ENCODE measurements at places on chromosomes 3 and 15.

DNA sequence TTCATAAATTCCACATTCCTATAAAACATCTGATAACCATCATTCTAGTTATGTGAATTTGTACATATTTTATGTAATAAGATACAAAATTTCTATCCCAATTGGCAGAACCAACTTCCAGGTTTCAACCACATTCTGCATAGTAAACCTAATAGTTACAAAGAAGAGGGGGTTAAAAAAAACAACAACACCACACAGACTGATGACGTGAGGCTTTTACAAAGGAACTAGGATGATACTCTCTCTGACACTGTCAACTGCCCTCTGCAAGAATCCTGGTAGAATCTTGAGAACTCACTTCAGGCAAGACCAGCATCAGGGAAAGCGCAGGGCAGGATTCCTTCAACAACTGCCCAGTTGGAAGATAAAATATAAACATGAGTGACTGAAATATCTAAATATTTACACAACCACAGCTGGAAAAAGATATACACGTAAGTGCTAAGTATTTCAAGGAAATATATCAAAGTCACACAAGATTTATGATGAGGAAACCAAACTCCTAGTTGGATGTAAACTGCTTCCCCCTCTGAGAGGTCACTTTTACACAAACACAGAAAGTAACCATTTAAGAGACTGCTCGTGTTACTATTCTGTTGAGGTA lies 816.4 kb downstream of the ROBO1 start:
- no peak for DNase-seq

GRCh38 chr15:77418966-77419835 lies 703 bp downstream of the PEAK1 start:
- DNase-seq: peak; percentile 34

GRCh38 chr15:71743861-71744382 lies 66.4 kb upstream of the NR2E3 start:
- DNase-seq: peak; percentile 18

GRCh38 chr3:155332716-155333115 lies 39.2 kb upstream of the STRIT1 start:
- no peak for DNase-seq

- DNase-seq: no peak
These were observed 167.4 kb upstream of the CTDSPL start for GRCh38 chr3:37694284-37694675.

DNA sequence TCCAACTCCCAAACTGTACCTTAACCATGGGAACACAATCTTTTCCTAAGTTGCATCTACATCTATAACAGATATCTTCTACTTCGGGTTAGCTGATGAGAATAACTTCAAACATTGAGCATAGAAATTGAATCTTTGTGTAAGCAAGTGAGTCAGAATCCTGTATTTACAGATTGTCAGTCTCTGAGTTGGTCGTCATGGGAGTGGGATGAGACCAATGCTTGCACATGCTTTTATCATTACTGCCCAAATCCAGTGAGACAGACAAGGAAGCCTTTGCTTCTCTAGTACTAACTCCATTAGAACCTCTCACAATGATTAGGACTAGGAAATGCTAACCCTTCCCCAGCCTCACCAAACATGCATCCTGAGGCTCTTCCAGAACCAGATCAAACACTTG lies 587.1 kb upstream of the ZNF717 start:
- DNase-seq: no peak

Measured in bone marrow (tissue), 2 donors.